NCI-H526 treated with DMSO at 0.1 percent for 48 hours (cell line): ENCODE measurements at places on chromosomes 5 and 9.

- no peak for DNase-seq
These were observed 42.2 kb downstream of the C9orf153 start for GRCh38 chr9:86217076-86217755.

DNA sequence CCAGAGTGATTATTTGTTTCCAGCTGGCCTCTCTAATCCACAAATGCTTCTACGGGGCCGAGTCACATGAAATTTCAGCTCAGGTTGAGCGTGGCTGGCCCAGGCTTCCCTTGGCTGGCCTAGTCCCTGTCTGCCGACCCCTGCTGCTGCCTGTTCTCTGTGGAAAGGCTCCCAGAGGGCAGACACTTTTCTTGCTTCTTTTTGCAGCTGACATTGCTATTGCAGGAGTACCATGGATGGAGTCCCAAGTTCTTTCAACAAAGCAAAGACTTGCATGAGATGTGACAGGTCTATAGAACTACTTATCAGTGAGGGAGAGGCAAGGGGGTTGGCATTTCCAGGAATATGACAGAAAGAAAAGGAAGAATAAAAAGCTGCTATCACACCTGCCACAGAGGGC is 287.4 kb upstream of the ARRDC3 start:
- no peak for DNase-seq

DNA sequence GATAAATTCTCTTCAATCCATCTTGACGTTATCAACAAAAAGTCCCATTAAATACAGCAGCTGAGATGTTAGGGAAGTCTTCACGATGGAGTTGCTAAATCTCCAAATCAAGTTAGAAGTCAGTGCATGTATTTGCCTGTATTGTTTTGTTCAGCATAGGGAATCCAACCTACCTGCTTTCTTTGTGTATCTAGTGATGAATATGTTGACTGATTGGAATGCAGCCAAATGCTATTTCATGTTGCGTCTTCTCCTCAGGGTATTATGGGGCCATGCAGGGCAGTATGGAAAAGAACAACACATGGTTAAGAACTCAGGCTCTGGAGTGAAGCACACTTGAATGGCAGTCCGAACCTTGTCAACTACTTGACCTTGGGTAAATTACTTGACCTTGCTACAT is 529.5 kb upstream of the ZNF462 start:
- no peak for DNase-seq

GRCh38 chr5:1097381-1097987 is 14.4 kb downstream of the SLC12A7 start:
- no peak for DNase-seq

DNA sequence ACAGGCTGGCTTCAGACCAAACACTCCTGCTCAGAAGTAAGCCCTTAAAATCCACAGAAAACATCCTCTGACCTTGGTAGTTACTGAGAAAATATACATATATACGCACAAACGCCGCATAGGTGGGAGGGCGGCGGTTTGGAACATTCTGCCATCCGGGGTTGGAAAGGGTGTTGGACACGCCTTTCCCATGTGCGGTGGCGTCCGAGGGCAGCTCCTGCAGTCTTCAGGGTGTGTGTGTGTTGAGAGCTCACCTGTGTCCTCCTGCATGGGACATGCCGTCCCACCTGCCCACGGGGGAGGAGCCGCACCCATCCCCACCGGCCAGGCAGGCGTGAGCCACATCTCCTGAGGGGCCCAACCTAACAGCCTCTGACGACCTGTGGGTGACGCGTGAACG is 28.2 kb downstream of the SLC9A3 start:
- no peak for DNase-seq

GRCh38 chr5:160083501-160083900 is 35.7 kb downstream of the PWWP2A start:
- no peak for DNase-seq

DNA sequence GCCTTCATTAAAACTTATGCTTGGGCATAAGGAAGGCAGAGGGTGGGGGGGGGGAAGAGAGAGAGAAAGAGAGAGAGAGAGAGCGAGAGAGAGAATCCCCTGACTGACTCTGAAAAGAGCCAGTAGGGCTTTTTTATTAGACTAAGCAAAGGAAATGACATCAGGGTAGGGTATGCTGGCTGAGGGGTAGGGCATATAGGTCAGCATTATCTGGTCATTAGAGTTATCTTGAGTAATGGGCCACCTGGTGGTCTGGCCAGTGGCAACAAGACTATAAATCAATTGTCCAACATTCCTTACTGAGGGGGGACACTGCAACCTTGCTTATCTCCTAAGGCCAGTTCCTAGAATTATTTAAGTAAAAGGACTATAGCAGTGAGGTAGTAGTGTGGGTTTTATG is 67.2 kb downstream of the TSSK1B start:
- no peak for DNase-seq

- no peak for DNase-seq
These were observed 212.0 kb downstream of the RAB3C start for GRCh38 chr5:58794875-58795274.

DNA sequence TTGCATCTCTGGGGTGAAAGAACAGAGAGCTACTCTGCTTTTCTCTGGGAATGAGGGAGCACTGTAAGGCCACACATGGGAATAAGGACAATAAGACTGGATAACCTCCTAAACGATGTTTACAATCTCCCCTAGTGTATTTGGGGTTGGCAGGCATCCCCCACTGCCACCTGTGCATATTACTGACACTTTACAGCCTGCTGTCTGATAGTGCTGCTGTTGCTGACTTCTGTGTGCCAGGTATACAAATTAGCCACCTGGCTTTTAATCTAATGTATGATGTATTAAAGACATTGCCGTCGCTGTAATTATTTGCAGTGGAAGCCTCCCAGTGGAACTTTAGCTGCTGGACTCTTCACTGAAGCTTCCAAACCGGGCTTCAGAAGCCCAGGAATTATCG is 4.4 kb upstream of the SHISAL2B start:
- DNase-seq, result no peak

- DNase-seq, result peak; percentile 71
These were observed 15.0 kb downstream of the TENT4A start for GRCh38 chr5:6728011-6728794.

GRCh38 chr5:129110742-129111141 is 16.2 kb downstream of the ISOC1 start:
- DNase-seq, result no peak

DNA sequence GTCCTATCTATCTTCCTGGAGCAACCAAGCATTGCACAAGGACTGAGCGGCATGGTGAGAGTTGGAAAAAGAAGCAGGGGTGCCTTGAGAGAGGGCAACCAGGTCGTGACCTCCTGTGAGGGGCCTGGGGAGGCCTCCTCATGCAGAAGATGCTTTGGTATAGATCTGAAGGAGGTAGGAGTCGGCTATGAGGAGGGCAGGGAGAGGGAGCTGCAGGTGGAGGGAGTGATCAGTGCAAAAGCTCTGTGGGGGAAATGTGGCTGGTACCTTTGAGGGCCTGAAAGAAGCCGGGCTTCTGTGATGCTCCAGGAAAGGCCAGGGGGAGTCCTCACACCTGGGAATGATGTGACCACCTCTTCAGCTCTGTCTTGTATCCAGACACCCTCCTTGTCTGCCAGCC is 3.6 kb upstream of the SLC25A48 start:
- no peak for DNase-seq

- DNase-seq, result peak; percentile 31
These were observed 64.0 kb downstream of the POU5F2 start for GRCh38 chr5:93677359-93677891.

DNA sequence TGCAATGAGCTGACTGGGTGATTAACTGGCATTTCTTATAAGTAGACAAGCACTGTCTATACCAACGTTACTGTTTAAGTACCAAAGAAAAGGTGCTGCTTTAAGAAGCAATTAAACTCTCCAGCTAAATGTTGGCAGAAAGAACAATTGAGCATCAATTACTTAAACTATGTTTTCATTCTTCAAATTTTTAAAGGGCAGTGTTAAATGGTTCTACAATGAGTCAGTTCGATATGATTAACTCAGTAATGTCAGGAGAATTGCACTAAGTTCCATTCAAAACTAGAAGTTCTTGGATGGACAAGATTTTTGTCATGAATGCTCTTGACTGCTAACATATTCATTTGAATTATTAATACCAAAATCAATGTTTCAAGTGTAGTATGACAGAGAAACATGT is 593.7 kb downstream of the DNAH5 start:
- no peak for DNase-seq

GRCh38 chr5:12313602-12314001 is 409.4 kb upstream of the CTNND2 start:
- DNase-seq, result no peak

- DNase-seq, result no peak
These were observed 12.8 kb downstream of the PAM start for GRCh38 chr5:102767862-102768261.

DNA sequence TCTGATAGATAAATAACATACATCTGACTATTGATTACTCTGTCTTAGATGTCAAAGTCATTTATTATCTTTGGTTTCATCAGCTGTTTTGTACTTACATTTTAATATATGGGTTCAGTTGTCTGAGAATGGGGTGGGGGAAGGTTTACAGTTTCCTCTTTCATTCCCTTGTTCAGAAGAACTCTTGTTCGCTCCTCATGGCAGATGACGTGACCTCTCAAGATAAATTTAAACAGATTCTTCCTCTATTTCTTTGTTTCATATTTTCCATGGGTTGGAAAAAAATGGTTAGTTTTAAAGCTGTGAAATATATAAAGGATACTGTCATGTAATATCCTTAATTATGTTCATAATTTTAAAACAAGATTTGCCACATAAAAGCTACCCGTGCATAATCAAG is 61.4 kb downstream of the TSSK1B start:
- DNase-seq, result no peak

DNA sequence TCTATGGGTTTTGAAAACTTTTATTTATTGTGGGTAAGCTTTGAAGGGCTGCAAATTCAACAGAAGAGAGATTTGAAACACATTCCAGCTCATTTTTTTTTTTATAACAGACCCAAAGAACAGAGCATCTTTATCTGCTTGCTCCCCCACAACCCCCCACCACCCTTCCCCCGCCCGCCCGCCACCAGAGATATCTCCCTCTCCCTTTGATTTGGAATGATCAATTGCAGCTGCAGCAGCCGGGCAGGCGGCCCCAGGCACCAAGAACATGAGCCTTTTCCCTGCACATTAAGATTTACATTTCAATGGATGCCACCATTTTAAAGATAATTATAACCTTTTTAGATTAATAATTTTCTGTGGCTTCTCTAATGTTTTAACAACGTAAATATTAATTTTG is 510.9 kb downstream of the ZNF608 start:
- DNase-seq, result no peak

DNA sequence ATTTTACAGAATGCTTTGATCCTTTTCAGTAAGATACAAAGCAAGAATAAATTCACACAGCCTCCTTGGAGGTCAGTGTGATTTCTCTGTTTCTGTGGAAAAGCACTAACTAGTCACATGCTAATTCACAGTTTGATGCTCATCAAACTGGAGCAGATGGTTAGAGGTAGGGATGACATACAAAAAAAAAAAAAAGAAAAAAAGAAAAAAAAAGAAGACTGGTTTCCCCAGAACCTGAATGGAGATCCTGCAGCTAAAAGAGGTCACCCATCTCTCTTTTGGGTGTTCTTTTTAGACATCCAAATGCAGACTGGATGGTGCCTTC is 123.7 kb upstream of the ANKRD55 start:
- DNase-seq, result no peak

- peak; percentile 66 for DNase-seq
These were observed 123.7 kb downstream of the C9orf50 start for GRCh38 chr9:129497005-129497812.

DNA sequence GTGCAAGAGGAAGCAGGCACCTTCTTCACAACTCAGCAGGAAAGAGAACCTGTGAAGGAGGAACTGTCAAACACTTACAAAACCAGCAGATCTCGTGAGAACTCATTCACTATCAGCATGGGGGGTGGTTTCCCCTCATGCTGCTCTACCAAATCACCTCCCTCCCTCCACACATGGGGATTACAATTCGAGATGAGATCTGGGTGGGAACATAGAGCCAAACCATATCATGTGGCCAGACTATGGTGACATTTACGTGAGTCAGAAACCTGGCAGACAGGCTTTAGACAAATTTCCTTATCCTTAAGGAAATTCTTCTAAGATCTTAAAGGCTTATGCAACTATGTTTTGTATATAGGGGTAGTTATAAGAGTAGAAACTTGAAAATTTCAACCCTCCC is 8.7 kb upstream of the AOPEP start:
- DNase-seq, result no peak

DNA sequence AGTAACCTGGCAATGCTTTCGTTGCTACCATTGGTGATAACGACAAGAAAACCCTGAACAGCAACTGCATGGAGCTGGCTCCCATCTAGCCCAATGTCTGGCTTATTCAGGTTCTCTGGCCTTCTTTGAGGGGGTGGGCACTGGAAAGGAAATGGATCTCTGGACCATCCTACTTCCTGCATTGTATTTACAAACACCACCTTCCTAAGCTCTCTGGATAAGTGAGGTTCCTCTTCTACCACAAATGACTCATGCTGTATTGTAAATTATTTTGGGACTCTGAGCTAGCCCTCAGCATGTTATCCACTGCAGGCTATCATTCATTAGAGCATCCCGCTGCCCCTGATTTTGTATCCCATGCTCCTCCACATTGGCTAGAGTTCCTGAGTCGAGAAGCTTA is 136.9 kb upstream of the KLF9 start:
- no peak for DNase-seq

DNA sequence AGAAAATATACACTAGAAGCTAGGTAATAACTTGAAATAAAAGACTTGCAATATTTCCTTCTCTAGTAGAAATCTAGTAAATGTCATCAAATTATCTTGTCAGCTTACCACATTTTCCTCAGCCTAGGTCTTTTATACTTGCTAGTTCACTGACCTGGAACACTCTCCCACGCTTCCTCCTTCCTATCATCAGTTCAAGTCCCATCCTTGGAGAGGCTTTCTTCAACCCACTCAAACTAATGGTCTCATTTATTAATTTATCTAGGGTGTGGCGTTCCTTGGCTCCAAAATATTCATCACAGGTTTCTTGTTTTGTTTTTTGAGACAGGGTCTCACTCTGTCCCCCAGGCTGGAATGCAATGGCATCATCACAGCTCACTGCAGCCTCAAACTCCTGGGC is 2.9 kb downstream of the FAM13B start:
- no peak for DNase-seq

DNA sequence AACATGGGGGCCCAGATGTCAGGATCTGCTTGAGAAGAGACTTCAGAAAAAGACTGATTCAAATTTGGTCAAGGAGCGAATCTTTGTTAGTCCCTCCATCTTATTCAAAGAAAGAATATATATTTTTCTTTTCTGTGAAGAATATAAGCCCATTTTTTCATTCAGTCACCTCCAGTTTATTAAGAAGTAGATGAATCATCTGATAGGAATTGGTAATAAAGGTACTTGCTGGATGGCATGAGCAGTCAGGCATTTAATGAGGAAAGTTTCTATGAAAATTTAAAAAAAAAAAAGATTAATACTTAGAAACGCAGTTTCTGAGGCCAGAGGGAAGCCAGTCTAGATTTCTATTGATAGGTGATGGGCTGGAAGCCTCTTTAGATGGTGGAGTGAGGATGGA is 373.1 kb upstream of the SMC2 start:
- DNase-seq, result no peak
